Endodermal cell (in vitro differentiated cells): ENCODE measurements at places on chromosomes 4 and X. TPM values are rescaled to one million over a fixed set of nuclear protein-coding genes. Genes with fewer than 3 reads are reported as not detected.

The SLC34A2 gene
- 2.9 to 4.3 TPM (median 4.2 TPM) in 3 replicates for total RNA-seq

DNA sequence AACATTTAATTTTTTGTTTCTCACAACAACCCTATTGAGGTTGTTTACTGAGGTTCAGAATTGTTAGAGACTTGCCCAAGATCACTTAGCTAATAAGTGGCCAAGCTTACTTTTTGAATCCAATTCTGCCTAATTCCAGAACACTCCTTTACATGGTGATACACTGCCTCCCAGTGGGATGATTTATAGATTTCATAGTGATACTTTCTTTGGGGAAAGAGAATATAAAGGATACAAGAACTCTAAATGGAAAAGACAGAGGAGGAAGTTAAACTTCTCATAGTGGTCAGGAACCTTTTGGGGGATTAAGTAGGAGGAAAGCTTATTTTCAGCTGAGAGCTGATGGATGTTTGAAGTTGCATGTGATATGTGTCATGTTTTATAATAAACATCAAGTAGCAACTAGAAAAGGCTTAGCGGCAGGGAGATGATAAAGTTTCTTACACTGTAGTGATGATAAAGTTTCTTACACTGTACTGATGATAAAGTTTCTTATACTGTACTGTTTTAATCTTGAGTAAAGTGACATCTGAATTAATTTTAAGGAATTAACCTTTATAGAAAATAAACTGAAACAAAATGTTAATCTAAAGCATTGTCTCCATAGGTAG is 15.3 kb downstream of the STAG2 start:
- no peak for DNase-seq

DNA sequence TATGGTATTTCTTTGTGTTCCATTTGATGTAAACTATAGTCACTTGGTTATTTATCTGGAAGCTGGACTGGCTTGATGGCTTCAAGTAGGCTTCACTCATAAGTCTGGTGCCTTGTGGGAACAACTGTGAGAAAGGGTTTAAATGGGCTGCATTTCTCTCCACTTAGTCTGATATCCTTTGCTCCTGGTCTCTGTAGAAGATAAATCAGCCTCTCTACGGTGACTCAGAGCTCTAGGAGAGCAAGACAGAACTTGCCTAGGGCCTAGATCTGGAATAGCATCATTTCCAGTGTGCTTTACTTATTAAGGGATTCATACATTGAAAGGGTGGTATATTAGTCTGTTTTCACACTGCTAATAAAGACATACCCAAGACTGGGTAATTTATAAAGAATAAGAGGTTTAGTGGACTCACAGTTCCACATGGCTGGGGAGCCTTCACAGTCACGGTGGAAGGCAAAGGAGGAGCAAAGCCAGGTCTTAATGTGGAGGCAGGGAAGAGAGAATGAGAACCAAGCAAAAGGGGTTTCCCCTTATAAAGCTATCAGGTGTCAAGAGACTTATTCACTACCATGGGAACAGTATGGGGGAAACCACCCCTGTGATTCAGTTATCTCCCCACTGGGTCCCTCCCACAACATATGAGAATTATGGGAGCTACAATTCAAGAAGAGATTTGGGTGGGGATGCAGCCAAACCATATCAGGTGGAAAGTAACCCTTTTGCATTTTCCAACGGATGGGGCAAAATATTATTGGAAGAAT is 1746.4 kb upstream of the PCDH7 start:
- no peak for DNase-seq

The IDS gene
- total RNA-seq: 43.1 to 65.2 TPM (median 43.9 TPM) in 3 replicates

GRCh38 chr4:157459785-157460184 is 239.3 kb downstream of the GRIA2 start:
- DNase-seq: no peak

DNA sequence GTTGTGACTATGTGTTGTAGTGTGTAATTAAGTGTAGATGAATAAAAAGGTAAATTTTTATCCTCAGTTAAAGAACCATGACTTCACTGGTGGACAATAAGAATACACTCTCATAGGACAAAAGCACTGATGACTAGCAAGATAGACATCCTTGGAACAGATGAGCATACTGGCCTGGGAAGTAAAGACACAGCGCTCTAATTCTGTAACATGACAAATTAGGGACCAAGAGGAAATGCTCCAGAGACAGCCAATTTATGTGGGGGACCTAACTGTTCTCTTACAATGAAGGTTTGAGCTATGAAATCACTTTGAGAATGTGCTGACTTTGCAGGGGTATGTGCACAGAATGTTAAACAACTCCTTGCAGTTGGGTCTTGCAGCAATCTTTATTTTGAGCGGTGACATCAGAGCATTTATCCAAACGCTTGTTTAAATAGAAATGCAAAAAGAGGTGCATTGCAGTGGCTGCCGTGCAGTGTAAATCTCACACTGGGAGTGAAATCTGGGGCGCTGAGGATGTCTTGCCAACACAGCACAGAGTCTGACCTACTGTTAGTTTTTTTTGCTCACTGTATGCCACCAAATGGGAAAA is 109.3 kb downstream of the MAGEC2 start:
- no peak for DNase-seq

DNA sequence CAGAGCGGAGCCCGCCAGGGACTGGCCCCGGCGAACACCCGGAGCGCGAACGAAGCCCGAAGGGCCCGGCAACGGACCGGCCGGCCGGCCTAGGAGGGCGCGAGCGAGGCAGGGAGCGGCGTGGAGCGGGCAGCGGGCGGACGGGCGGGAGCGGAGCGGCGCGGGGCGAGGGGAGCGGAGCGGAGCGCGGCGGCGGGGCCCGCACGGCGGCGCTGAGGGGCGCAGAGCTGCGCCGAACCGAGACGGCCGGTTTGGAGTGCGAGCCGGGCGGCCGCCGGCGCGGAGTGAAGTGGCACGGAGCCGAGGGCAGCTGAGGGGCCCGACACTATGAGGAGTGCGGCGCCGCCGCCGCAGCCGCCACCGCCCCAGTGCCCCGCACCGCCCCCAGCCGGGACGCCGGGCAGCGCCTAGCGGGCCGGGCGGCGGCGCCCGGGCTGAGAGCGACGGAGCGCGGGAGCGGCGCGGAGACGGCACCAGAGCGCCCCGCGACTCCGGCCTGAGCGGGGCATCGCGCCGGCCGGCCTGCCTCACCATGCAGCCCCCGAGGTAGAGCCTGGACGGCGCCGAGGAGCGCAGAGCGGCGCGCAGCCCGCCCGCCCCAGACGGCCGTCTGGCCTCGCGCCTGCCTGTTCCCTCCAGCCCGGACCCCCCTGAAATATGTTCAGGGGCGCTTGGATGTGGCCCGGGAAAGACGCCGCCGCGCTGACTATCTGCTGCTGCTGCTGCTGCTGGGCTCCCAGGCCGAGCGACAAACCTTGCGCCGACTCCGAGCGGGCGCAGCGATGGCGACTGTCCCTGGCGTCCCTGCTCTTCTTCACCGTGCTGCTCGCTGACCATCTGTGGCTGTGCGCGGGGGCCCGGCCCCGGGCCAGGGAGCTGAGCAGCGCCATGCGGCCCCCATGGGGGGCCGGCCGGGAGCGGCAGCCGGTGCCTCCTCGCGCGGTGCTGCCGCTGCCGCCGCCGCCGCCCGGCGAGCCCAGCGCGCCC is 793 bp downstream of the NALF2 start:
- peak; percentile 56 for DNase-seq

GRCh38 chr4:138494116-138494515 is 252.0 kb upstream of the SLC7A11 start:
- no peak for DNase-seq

DNA sequence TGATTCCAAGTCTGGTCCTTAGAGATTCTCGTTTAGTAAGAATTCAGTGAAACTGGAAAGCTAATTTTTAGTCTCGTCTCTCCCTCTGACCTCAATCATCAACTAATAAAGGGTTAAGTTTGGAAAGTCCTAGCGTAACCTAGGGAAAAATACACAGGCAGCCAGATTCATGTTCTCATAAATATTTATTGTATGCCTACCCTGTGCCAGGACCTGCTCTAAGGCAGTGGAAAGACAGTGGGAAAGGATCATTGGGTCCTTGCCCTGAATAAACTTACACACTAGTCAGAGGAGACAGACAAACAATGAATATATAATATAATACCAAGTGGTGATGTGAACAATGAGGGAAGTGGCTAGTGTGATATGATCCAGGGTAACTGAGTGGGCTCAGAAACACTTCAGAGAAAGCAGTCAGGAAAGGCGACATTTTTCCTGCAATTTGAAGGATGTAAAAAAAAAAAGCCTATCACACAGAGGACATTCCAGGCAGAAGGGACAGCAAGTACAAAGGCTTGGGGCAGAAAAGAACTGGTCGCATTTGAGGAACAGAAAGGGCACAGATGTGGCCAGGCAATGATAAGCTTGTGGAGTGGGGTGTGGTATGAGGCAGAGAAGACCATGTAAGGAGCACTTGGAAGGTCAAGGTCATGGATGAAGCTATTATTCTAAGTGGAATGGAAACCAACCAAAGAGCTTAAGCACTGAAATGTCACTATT is 128.8 kb downstream of the AMELX start:
- DNase-seq: no peak

DNA sequence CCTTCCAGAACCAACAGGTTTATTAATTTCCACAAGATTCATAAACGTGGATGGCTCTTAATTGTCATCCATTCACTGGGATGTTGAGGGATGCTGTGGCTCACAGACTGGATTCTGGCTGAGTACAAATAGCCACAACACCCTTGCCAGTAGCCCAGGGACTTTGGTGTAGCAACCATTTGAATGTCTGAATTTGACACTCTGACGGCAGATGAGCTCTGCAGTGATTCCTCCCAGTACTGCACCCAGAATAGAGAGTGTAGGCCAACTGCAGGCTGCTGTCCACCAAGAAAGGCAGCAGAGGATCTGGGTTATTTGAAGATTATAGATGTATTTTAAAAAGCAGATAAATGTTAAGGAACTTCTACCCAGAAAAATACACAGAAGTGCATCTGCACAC is 15.6 kb upstream of the MAMLD1 start:
- DNase-seq: no peak

- DNase-seq: no peak
These were observed 62.9 kb downstream of the DCX start for GRCh38 chrX:111349101-111349500.

DNA sequence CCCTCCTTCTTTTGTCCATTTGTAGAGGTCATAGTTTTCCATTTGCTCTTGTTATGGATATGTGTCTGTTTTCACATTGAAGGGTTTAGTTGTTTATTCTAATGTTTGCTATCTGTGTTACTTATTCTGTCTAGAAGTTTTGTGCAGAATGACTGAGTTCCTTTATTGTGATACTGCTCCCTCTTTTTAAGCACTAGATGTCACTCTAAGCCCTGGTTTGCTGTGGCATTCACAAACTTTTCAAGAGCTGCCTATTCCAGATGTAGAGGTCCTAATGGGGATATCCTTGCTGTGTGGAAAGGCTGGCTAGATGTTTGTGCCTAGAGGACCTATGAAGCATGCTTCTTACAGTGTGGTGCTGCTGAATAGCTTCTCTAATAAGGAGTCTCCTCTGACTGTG is 338.6 kb downstream of the SPIN4 start:
- DNase-seq: no peak

- DNase-seq: no peak
These were observed 9.6 kb upstream of the UVSSA start for GRCh38 chr4:1337376-1337831.

- DNase-seq: no peak
These were observed 17.6 kb downstream of the FGFBP1 start for GRCh38 chr4:15920723-15921591.

DNA sequence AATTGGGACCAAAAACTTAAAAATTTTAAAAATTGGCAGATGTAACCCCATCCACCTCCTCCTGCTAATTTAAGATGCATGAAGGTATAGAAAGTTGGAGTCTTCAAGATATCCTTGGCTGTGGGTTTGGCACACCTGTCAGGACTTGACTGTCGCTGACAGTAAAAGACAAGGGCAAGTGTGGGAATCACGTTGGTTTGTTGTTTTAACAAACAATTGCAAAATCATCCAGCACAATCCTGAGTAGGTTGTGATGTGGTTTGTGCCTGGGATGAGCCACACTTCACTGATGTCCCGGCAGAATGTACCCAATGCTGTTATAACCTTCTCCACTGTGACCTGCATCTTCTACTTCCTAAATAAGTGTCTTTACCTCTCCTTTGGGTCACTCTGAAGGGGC is 24.0 kb downstream of the HOPX start:
- DNase-seq: no peak

- DNase-seq: no peak
These were observed 98.2 kb upstream of the ARSJ start for GRCh38 chr4:114077610-114078009.

GRCh38 chr4:87097075-87097474 is 123.3 kb downstream of the KLHL8 start:
- peak; percentile 88 for DNase-seq

DNA sequence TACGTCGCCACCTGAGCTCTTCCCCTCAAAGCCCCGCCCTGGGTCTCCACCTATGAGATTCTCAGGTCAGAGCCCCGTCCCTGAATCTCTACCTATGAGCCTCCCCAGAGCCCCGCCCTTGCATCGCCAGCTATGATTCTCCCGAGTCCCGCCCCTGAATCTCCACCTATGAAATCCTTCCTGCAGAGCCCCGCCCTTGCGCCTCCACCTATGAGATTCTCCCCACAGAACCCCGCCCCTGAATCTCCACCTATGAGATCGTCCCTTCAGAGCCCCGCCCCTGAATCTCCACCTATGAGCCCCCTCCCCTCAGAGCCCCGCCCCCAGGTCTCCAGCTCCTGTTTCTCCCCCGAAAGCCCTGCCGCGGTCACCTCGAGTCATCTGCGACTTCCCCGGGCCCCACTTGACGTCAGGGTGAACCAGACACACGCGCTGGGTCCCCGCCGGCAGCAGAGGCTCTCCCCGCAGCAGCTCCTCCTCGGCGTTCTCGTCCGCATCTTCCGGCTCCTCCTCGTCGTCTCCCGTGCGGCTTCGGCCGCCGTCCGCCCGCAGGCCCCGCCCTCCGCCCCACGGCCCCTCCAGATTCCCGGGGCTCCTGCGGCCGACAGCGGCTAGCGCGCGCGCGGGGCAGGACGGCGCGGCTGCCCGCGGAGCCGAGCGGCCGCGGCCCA is 393 bp downstream of the GTPBP6 start:
- peak; percentile 100 for DNase-seq

GRCh38 chr4:123848606-123849005 is 452.0 kb downstream of the SPRY1 start:
- DNase-seq: no peak

DNA sequence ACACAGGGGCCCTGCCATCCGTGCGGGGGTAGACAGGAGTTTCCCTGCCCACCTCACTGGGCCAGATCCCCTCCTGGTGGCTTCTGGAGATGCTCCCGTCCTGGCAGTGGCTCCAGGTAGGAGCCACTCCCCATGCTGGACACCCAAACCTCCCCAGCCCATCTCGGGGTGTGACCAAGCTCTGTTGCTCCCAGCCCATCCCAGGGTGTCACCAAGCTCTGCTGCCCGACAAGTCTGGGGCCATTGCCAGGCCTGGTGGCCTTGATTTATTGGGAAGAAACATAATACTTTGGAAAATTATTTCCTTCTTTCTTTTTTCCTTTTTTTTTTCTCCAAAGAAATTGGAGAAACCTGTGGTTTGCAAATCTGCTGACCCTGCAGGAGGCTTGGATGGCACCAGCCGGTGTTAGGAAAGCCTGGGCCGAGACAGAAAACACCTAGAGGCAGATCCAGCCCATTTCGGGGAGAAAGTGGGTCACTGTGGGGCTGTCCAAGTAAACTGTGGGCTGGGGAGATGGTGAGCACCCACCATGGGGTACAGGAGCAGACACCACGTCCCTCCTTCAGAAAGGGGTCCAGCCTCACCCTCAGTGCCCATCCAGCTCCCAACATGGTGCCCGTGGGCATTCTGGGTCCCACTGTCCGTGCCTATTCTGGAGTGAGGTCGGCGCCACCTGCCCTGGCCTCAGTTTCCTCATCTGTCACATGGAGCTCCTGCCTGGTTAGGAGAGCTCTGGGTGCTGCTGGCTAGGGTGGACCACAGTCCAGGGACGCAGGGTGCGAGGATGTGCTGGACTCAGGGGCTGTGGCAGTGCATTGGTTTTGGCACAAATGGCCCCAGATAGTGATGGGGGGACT is 59.4 kb upstream of the ADRA2C start:
- no peak for DNase-seq
